ENCODE measurements at places on chromosomes 7 and 10.

DNA sequence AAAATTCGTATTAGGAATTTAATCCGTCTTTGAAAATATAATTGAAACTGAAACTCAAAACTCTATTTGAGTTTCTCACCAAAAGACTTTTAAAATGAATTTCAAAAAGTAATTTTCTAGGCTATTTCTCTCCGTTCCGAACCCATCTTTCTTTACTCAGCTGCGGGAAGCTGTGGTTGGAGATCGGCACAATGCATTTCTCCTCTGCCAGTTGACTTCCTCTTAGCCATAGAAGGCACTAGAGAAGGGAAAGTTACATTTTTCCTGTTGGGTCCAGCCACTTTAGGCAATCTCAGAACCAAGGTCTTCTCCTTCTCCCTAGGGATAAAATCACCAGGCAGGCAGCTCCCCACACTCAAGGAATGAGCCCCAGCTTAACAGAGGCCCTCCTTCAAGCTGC lies 133.6 kb upstream of the COL1A2 start:
- DNase-seq = no peak

DNA sequence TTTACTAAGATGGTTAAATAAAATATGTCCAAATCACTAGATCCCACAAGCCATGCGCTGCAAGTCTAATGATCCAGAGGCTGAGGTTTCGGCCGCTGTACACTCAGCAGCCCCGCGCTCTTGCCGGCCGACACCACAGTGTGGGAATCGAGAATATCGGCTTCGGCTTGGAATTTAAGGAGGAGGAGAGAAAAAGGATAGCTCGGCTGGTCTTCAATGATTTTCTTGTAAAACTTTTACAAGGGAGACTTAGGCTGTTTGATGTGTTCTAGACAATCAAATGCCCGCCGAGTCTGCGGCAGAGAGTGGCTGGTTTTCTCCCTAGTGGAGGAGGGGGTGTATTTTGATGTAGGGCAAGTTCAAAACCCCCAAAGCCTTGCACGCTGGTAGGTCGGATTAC lies 118.2 kb upstream of the TCF7L2 start:
- DNase-seq = no peak

DNA sequence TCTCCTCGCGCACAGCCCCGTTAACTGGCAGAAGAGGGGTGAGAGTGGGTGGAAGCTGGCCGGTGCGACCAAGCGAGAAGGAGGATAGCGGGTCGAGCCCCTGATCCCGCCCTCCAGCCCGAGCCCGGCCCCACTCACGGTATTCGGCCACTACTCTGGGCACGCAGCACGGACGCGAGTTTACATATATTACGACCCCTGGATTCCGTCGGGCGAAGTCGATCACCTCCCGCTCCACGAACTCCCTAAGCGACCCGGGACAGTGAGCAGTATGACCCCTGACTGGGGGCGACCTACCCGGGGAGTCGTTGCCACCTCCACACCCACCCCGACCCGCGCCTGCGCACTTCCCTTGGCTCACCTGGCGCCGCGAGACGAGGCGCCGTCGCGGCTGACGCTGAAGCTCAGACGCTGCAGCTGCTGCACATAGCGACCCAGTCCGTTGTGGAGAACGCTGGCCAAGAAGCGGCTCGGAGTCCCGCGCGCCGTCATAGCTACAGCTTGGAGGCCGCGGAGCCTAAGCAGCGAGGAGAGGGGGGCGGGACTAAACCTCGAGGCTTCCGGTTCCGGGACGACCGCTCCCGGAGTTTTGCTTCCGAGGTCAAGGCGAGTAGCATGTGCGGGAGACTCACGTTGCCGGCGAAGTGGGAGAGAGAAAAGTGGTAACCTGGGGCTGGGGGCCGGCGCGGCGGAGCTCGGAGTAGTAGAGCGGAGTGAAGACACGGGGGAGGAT lies at the start of the genes MRPL43 and TWNK:
Gene MRPL43, minus strand, starts transcription at position 546 of the 733 bp plus-strand sequence. Its CDS starts 54 bp downstream, at position 492.
Gene TWNK, plus strand, starts transcription at position 592 of the 733 bp plus-strand sequence. CDS start 668 bp downstream, outside the sequence.
- peak; percentile 80 for DNase-seq

GRCh38 chr7:95469848-95470247 lies 15.9 kb upstream of the ASB4 start:
- DNase-seq = no peak

DNA sequence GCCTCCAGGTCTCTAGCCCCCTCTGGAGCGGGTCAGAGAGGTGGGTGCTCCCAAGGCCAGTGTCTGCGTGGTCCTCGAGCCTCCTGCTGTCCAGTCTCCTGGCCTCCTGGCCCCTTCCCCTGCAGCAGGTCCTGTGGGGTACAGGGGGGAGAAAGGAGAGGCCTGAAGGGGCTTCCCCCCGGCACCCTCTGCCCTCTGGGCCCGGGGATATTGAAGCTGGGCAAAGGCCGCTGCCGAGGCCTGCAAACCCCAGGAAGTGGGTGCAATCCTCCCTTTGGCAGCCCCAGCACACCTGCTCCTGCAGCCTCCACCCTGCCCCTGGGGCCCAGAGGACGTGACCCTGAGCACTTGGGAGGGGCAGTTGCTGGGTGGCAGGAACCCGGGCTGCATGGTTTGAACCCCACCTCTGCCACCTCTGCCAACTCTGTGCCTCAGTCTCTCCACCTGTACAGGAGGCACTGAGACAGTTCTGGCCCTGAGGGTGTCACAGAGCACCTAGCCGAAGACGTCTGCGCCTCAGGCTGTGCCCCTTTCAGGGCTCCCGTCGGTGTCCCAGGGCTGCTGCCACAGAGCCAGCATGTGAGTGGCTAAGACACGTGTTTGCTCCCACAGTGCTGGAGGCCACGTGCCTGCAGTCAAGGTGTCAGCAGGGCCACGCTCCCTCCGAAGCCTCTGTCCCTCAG lies 59.1 kb upstream of the INPP5A start:
- no peak for DNase-seq

- DNase-seq = no peak
These were observed 13.7 kb upstream of the ZNF248 start for GRCh38 chr10:37871143-37871542.

- no peak for DNase-seq
These were observed 30.8 kb downstream of the OTUD1 start for GRCh38 chr10:23469596-23470237.
